ENCODE measurements at places on chromosomes 16 and 17.

GRCh38 chr17:66682283-66682682 lies 152.6 kb upstream of the CACNG5 start:
- no peak for DNase-seq

DNA sequence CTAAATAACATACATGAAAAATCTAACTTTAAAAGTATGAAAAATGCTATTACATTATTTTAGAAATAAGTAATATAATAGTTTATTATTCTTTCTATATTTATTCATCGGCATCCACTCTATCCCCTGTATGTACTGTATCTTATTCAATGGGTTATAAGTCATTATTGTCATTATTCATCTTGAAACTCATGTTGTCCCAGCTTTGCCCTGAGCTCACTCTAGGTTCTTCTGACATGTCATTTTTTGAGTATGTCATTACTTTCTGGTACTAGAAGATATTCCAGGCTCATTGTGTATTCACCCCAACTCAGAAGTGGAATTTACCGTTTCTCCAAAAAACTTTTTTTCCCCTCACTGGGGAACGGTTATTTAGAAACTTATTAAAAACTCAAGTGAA lies 53.0 kb upstream of the MNT start:
- DNase-seq = no peak

- DNase-seq = no peak
Measured at GRCh38 chr16:56993204-56993603, 3.8 kb downstream of the NLRC5 start.

DNA sequence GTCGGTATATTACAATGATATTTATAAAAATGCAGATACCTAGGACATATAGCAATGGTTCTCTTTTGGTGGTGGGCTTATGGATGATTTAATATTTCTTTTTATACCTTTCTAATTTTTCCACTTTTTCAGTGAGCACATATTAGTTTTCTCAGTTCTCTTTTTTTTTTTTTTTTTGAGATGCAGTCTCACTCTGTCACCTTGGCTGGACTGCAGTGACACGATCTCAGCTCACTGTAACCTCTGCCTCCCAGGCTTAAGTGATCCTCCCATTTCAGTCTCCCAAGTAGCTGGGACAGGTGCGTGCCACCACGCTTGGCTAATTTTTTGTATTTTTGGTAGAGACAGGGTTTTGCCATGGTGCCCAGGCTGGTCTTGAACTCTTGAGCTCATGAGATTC lies 15.1 kb downstream of the MAP3K14 start:
- no peak for DNase-seq

- DNase-seq = no peak
Measured at GRCh38 chr17:46984892-46985291, 5.8 kb upstream of the RPRML start.

DNA sequence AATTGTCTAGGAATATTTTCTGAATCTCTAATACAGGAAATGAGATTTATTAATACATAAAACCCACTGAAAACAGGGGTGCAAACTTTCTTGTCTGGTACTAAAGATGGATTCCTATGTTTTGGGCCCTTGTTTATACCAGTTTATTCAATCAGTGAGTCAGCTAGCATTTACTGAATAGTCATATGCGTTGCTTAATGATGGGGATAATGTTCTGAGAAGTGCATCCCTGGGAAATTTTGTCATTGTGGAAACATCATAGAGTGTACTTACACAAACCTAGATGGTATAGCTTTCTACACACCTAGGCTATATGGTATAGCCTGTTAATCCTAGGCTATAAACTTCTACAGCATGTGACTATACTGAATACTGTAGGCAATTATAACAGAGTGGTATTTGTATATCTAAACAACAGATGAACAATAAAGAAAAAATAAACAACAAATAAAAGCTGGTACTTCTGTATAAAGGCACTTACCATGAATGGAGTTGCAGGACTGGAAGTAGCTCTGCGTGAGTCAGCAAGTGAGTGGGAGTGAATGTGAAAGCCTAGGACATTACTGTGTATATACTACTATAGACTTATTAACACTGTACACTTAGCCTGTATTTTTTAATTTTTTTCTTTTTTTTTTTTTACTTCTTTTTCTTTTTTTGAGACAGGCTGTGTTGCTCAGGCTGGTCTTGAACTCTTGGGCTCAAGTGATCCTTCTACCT lies 63.7 kb downstream of the SIAH1 start:
- DNase-seq = no peak

Measured in fibroblast of skin of back (primary cell).